Fibroblast of villous mesenchyme (primary cell): ENCODE measurements at places on chromosomes 11 and 22.

- DNase-seq: peak; percentile 8
Observed at GRCh38 chr11:115409691-115410220, 94.5 kb downstream of the CADM1 start.

DNA sequence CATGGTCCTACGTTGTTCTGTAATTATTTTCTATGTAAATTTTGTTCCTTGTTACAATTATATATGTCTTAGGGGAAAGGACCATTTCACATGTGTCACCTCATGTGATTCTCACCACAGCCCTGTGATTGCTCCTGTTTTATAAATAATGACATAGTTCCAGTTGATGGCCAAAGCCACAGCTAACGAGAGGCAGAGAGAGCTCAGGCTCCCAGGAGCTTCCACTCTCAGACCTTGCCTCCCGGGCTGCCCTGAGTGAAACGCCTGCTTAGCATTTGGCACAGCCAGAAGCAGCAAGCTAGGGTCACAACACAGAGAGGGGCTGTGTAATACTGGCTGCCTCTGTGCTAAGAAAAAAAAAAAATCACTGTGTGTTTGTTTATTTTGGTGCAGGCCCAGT lies 5.9 kb downstream of the TMEM121B start:
- no peak for DNase-seq

DNA sequence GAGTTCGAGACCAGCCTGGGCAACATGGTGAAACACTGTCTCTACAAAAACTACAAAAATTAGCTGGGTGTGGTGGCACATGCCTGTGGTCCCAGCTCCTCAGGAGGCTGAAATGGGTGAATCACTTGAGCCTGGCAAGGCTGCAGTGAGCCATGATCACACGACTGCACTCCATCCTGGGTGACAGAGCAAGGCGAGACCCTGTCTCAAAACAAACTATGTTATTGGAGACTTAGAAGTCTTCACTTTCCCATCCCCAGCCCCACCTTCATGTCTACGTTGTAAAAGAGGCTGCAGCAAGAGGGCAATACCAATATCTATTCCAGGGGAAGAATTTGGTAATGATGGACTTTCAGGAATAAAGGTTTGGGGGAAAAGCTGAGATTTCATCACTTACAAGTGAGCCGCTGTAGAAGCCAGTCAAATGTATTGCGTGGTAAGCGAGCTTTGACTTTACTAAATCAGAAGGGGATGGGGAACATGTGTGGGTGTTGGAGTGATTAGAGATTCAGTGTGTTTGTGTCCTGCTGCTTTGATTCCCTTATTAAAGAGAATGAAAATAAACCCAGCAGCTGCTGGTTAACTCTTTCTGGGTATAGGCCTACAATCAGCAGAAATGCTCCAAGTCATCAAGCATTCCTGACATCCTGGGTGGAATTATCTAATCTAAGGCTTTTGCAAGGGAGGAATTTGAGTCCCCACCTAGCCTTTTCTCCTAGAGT lies 53.7 kb downstream of the UBASH3B start:
- peak; percentile 69 for DNase-seq

- DNase-seq: no peak
Observed at GRCh38 chr11:119560291-119560690, 137.3 kb upstream of the THY1 start.

DNA sequence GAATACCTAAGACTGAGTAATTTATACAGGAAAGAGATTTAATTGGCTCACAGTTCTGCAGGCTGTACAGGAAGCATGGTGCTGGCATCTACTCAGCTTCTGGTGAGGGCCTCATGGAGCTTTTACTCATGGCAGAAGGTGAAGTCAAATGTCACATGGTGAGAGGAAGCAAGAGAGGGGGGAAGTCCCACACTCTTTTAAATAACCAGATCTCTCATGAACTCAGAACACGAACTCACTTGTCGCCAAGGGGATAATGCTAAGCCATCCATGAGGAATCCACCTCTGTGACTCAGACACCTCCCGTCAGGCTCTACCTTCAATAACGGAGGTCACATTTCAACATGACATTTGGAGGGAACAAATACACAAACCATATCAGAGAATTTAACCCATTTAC lies 42.2 kb downstream of the BIRC2 start:
- no peak for DNase-seq

GRCh38 chr11:31968461-31969358 lies 122.2 kb upstream of the RCN1 start:
- DNase-seq: peak; percentile 42

GRCh38 chr11:76265771-76266241 lies 59.5 kb upstream of the WNT11 start:
- DNase-seq: peak; percentile 6

- DNase-seq: peak; percentile 71
Observed at GRCh38 chr11:75993126-75993525, 178.1 kb downstream of the UVRAG start.
